ENCODE measurements at places on chromosomes 7 and 10.

- DNase-seq = no peak
Measured at GRCh38 chr7:101557421-101557820, 71.7 kb downstream of the MYL10 start.

GRCh38 chr10:65940816-65941662 is 984.8 kb upstream of the LRRTM3 start:
- DNase-seq = no peak

GRCh38 chr7:2964208-2964607 is 79.5 kb downstream of the CARD11 start:
- DNase-seq = no peak

- no peak for DNase-seq
Measured at GRCh38 chr10:112844681-112845544, 105.1 kb upstream of the TCF7L2 start.

DNA sequence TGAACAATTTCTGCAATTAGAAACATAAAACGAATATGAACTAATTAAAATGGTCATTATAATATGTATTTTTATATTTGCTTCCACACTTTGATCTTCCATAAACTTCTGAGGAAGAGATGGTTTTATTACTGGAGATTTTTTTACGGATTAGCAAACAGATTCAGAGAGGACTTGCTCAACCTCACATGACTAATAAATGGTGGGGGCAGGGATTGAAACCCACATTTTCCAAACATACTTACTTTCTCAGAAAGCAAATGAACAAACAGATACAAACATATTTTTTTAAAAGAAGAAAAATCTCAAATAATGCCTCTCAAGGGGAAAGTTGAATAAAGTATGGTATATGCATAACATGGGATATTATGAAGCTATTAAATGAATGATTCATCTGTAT is 18.3 kb downstream of the ANKMY2 start:
- no peak for DNase-seq

GRCh38 chr7:24604630-24605029 is 31.4 kb downstream of the PALS2 start:
- DNase-seq = no peak
